ENCODE measurements at places on chromosomes 11 and 22.
A peak's percentile ranks its signal among the peaks of the same experiment; 100 is the strongest.

GRCh38 chr22:43385770-43386641 is 25.8 kb upstream of the MPPED1 start:
- peak; percentile 64 for DNase-seq

DNA sequence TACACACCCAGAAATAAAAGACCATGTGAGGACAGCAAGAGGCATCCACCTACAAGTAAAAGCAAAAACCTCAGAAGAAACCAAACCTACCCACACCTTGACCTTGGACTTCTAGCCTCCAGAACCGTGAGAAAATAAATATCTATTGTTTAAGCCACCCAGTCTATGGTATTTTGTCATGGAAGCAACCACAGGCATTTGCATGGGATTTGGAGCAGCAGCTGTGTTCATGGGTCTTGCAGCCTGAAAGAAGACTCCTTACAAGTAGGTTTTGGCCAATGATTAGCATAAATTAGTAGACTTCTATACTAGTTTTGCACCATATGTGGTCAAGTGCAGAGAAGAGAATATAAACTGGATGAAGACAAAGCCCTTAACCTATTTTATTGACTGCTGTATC is 27.9 kb downstream of the FSHB start:
- no peak for DNase-seq

GRCh38 chr11:59943997-59944714 is 5.9 kb downstream of the OOSP1 start:
- no peak for DNase-seq

DNA sequence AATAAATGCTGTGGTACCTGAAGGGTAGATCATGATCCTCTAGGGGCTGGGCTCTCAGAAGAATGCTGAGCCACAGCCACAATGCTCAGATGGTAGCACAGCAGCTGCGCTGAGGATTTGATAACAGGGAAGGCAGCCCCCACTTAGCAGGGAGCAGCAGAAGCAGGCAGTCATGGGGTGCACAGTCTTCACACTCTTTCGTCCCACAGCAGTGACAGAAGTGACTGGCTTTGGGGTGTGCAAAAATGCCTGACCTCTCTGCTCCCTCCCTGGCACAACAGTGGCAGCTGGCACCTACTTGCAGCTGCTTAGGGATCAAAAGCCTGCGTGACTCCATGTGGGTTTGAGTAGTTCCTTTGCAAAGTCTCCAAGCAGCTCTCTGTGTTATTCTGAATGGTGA is 1349.8 kb upstream of the RAG2 start:
- DNase-seq = no peak

- DNase-seq = peak; percentile 91
Observed at GRCh38 chr11:128772814-128773213, 78.9 kb downstream of the FLI1 start.

GRCh38 chr11:108669286-108669685 is 4.4 kb downstream of the DDX10 start:
- no peak for DNase-seq

- no peak for DNase-seq
Observed at GRCh38 chr11:34208266-34209135, 103.1 kb downstream of the NAT10 start.

DNA sequence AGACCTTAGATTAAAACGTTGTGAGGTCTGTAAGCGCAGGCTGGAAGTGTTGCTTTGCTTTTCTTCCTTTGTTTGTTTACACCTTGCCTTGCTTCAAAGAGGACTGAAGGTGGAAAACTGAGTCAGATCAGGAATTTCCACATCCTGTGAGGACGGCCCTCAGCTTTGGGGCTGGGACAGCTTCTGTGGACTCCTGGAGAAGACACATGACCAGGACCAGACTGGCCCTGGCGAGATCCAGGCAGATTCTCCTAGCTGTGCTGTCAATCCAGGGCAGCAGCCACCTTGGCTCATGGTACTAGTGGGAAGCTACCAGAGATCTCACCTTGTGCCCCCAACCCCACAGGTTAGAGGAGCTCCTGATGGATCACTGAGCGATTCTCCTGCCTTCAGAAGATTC is 1461.9 kb downstream of the TBC1D22A start:
- DNase-seq = no peak

- no peak for DNase-seq
Observed at GRCh38 chr11:110028921-110029320, 64.3 kb upstream of the ZC3H12C start.

DNA sequence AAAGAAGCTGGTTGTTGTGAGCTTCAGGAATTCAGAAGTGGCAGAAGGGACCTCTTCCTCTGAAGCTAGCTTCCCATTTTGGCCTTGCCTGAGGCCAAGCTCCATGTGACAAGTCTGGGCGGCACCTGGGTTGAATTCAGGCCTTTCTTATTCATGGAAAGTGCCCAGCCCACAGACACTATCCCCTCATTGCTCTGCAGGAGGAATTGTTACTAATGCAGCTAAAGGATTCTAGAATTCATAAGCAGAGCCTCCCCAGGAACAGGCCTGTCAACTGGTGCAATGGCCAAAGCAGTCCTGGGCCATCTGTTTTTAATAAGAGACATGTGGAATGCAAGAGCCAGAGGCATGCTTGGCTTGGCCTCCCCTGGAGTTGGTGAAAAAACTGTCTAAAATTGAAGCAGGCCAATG is 71.4 kb downstream of the SLC1A2 start:
- DNase-seq = no peak

GRCh38 chr11:122204206-122204605 is 88.2 kb upstream of the BLID start:
- no peak for DNase-seq

DNA sequence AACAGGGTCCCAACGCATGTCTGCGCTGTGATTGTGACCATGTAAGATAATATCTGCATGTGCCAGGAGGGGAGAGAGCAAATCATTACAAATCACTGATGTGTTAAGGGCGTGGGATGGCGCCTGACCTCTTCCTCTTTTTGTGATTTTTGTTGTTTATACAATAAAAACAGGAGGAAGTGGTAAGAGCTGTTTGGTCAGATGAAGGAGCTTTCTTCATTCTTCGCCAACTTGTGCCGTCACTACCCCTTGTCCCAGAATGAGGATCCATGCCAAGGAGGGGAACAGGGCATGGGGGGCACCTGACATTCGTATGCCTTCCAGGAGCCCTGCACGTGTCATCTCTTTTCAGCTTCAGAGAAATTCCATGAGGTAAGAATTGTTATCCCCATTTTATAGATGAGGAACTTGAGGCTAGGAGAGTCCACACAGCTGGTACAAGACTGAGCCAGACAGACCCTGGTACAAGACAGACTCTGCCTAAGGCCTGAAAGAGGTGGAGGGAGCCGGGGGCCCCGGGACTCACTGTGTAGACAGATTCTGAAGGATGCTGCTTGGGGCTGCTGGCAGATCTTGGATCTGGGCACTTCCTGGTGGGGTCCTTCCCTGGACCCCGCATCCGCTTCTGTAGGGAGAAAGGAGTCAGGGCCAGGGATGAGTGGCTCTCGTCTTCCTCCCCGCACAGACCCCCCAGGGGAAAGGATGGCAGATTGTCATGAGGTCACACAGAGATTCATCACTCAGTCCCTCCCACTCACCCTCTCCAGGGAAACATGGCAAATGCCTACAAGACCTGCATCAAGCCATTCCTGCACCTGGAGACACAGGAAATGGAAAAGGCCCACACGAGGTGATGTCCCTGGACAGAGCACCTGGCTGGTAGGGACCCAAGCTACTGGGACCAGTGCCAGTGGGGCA is 34.6 kb downstream of the NFAM1 start:
- DNase-seq = no peak

GRCh38 chr11:66651016-66651415 is 12.5 kb downstream of the RBM4 start:
- no peak for DNase-seq

DNA sequence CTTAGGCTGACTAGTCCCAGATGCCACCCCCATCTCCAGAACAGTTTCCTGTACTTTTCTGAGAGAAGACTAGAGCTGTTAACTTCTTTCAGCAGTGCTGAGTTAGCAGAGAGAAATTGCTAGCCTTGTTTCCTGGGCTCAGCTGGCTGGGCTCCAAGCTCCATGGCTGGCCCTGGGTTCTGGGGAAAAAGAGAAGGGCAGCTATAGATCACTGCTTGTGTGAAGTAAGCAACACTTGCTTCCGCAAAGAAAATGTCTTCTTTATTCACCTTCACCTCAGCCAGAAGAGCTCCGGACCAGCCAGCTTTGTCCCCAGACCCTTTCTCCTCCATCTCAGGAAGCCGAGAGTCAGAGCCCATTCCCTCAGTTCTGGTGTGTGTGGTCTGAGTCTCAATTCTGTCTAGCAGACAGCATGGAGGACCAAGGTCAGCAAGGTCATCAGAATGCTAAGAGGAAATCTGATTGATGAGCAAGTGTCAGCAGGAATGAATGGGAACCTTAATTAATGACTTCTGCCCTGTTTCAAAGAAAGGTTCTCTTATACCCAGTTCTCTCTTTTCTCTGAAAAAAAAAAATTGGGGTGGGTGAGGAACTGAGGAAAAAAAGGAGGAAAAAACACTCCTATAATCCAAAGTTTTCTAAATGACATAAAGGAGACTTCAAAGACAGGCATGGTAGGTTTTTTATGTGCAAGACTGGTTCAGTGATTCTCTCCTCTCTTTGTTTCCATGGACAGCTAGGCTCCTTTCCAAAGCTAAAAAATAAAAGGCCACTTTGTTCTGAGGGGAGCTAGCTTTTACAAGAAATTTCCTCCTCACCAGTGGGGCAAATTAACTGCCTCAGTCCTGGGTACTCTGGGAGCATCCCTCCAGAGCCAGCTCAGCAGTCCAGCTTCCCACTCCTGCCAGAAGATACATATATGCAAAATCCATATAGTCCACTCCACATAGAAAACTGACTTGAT is 63.6 kb upstream of the FAM181B start:
- peak; percentile 7 for DNase-seq

DNA sequence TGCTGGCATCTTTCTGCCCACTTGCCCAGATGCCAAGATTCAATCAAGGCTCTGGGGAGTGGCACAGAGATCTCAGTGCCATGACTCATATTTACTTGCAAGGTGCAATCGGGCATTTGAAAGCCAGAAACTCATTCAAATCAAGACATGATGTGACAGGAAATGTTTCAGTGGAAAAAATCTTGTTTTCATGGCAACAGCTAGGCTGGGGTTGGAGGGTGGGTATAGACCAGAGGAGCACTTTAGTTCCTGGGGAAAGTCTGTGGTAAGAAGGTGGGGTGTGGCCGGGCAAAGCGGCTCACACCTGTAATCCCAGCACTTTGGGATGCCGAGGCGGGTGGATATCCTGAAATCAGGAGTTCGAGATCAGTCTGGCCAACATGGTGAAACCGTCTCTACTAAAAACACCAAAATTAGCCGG is 1.2 kb downstream of the MAJIN start:
- DNase-seq = no peak

GRCh38 chr11:63595296-63595695 is 18.9 kb downstream of the PLAAT3 start:
- DNase-seq = no peak

DNA sequence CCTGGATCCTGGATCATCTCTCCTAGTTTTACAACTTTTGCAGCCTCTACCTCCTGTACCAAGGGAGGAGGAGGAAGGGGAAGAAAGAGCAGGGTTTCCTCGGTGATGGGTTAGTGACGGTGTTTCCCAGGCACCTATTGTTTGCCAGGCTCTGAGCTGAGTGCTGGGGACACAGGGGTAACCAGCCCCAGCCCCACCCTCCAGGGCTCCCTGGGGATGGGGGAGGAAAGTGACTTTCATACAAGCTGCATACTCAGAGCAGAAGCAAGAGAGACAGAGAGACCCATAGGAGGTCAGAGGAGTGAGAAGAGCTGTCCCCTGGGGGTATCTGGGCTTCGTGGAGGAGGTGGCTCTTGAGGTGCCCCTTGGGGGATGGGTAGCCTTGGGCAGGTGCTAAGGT is 89.4 kb upstream of the THY1 start:
- DNase-seq = no peak

DNA sequence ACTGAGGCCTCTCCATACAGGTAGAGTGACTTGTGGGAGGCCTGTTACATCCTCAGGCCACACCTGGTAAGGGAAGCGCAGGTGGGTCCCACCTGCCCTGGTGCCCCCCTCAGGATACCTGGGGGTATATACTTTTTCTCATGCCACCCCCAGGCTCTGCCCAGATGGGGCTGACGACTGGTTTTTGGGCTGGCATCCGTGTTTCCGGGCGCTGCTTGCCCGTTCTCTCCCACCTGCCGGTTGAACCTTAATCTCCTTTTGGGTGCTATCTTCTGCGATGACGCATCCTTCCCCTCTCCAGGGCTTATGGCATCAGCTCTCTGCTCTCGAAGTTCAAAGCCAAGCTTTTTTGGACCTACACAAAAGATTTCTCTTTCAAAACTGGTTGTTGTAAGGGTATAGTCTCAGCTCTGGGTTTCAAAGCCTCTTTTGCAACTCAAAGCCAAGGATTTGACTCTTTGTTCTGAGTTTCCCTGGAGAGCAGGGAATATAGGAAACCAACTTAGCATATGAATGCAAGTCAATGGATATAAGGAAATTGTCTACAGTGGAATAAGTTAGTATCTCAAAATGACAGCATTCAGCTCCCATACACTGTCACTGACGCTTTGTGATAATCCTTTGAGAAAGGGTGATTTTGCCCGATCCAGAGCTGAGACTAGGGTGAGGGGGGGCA is 8.6 kb upstream of the LRRC10B start:
- DNase-seq = no peak

GRCh38 chr11:8323161-8323935 is 59.7 kb upstream of the LMO1 start:
- no peak for DNase-seq

- no peak for DNase-seq
Observed at GRCh38 chr11:69051381-69052342, 2.9 kb downstream of the TPCN2 start.

- no peak for DNase-seq
Observed at GRCh38 chr22:37157516-37158285, 8.0 kb upstream of the IL2RB start.

- no peak for DNase-seq
Observed at GRCh38 chr11:125890447-125891100, 3.1 kb downstream of the HYLS1 start.

DNA sequence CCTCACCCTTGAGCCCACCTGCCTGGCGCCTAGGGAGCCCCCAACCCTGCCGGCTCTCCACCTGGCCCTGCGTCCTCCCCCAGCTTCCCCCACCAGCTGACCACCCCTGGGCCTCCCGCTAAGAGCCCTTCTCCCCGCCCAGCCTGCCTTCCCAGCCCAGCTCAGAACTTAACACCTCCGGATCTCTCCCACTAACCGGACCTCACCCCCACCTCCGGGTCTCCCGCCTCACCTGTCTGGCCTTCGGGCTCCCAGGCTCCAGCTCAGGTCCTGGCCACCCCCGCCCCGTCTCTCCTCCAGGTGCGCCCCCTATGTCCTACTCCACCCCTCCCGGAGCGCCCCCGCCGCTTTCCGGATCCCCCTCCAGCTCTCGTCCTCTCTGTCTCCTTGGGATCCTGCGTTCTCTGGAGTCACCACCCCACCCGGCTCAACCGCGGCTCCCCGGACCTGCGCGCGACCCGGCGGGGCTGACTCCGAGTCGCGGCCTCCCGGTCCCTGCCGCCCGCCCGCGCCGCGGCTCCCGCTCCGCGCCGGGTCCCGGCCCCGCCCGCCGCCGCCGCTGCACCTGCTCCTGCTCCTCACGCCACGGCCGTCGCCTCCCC is at the start of gene KCNJ11:
KCNJ11 (minus strand) TSS at position 51 of the 602 bp plus-strand sequence. CDS start 568 bp downstream, outside the sequence.
- DNase-seq = peak; percentile 52

GRCh38 chr11:67055812-67056211 is 835 bp upstream of the RHOD start:
- no peak for DNase-seq

- no peak for DNase-seq
Observed at GRCh38 chr11:21321072-21321471, 651.7 kb downstream of the NELL1 start.

GRCh38 chr22:48192920-48193319 is 1430.5 kb downstream of the TBC1D22A start:
- no peak for DNase-seq

Data from NCI-H1105 treated with DMSO at 0.1 percent for 48 hours (cell line).